ENCODE measurements at places on chromosomes 16 and 17. TPM values are rescaled to one million over a fixed set of nuclear protein-coding genes. Genes with fewer than 3 reads are reported as not detected.
A peak's percentile ranks its signal among the peaks of the same experiment; 100 is the strongest.

The KIF18B gene
- 1.2 TPM for total RNA-seq

The ATAD5 gene
- 0.65 TPM for total RNA-seq

- DNase-seq = peak; percentile 82
Observed at GRCh38 chr17:74842599-74843351, 16.9 kb downstream of the GRIN2C start.

The OR3A2 gene
- 0.83 TPM for total RNA-seq

DNA sequence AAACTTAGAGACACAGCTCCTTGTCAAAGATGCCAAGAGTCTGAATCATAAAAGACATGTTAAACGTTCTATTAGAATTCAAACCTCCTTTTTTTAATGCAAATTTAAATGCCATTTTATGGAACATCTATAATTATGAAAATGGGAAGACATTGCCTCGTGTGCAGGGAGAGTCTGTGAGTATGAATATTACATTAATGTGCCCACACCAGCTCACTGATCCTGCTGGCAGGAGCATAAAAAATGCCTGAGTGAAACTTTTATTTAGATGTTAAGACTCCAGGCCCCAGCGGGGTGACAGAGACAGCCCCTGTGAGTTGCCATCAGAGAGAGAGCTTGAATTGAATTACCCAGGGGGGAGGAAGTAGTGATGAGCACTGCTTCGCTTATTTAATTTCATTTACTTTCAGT lies 84.8 kb downstream of the SNX11 start:
- DNase-seq = no peak

- no peak for DNase-seq
Observed at GRCh38 chr17:4467287-4467686, 31.4 kb upstream of the SPNS2 start.

The ARL5C gene
- not detected for total RNA-seq

GRCh38 chr16:11334831-11335404 lies 10.3 kb upstream of the RMI2 start:
- DNase-seq = no peak

The ASPA gene
- 1.6 TPM for total RNA-seq

GRCh38 chr17:57368637-57369336 lies 112.5 kb downstream of the MSI2 start:
- no peak for DNase-seq

- DNase-seq = no peak
Observed at GRCh38 chr16:19170043-19170655, 2.1 kb downstream of the SYT17 start.

GRCh38 chr17:55521186-55521585 lies 9.9 kb upstream of the SMIM36 start:
- DNase-seq = no peak

DNA sequence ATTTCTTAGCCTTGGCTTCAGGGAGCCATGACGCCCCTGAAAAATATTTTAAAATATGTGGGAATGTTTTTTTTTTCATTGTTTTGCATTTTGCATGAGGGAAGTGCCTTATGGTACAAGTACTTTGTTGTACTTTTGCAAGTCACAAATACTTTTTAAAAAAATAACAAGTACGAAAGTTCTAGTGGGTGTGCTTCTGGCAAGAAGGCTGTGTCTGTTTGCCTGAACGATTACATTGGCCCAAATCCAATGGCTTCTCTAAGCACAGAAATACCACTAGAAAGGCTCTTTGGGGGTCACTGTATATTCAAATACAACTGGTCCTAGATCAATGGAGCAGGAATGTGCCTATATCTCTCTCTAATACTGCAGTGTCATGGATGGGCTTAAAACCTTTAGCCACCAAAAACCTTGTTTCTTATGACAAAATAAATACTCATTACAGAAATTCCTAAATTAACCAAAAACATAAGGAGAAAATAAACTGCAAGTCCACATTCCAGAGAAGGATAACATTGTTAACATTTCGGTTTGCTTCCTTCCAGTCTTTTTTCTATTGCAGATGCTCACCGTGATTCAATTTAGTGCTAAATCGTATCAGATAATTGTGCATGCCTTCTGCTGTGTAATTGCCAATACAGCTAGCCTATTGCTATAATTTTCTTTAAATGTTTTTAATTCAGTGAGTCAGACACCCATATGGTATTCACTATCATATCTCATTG lies 97.4 kb downstream of the VAT1L start:
- no peak for DNase-seq

The UBE2I gene
- 86.2 TPM for total RNA-seq

The CHST5 gene
- total RNA-seq = 0.14 TPM

DNA sequence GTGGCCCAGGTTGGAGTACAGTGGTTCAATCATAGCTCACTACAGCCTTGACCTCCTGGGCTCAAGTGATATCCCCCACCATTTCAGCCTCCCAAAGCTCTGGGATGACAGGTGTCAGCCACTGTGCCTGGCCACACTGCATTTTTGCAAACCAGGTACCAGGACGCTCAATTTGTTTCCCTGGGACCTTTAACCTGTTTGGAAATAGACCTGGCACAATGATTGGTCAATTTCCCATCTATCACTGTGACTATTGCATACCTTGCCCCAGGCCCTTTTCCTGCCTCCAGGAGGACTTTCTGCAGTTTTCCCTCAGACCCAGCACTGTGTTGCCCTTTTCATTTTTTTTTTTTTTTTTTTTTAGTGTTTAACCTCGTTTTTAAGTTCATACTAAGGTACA lies 11.1 kb upstream of the FUS start:
- no peak for DNase-seq

The CDRT15L2 gene
- not detected for total RNA-seq

DNA sequence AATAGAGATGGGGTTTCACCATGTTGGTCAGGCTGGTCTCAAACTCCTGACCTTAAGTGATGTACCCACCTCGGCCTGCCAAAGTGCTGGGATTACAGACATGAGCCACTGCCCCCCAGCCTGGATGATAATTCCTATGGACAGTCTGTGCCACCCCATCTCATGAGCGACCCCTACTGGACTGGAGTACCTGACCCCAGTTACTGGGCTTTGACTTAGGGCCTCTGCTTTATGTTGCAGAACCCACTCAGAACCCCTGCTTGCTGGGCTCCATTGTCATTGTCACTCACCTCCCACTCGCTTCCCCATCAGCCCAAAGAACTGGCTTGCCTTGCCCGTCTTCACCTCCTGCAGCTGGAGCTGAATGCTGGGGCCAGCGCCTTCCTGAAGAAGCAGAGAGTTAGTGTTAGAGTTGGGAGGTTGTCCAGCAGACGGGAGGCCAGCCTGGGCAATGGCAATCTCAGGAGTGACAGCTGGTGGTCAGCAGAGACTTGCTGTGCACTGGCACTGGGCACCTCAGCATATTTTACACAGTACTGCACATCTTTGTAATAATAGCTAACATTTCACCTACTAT lies 4.0 kb downstream of the TAC4 start:
- DNase-seq = no peak

DNA sequence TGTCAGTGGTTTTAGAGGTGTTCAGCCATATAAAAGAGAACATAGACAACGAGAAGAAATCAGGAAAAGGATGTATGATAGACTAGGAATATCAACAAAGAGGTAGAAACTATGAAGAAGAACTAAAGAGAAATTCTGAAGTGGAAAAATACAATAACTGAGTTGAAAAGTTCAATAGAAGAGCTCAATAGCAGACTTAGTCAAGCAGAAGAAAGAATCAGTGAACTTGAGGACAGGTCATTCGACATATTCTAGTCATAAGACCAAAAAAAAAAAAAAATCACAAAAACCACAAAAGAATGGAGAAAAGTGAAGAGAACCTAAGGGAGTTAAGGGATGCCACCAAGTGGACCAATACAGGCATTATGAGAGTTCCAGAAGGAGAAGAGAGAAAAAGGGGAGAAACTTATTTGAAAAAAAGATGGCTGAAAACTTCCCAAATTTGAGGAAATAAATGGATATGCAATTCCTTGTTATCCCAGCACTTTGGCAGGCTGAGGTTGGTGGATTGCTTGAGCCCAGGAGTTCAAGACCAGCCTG lies 321.2 kb downstream of the ABCC12 start:
- no peak for DNase-seq

GRCh38 chr17:235831-236640 lies 54.6 kb upstream of the DOC2B start:
- DNase-seq = peak; percentile 7

- DNase-seq = no peak
Observed at GRCh38 chr17:40950176-40950575, 12.7 kb upstream of the KRT23 start.

- DNase-seq = no peak
Observed at GRCh38 chr16:64311241-64311640, 810.6 kb downstream of the CDH11 start.

DNA sequence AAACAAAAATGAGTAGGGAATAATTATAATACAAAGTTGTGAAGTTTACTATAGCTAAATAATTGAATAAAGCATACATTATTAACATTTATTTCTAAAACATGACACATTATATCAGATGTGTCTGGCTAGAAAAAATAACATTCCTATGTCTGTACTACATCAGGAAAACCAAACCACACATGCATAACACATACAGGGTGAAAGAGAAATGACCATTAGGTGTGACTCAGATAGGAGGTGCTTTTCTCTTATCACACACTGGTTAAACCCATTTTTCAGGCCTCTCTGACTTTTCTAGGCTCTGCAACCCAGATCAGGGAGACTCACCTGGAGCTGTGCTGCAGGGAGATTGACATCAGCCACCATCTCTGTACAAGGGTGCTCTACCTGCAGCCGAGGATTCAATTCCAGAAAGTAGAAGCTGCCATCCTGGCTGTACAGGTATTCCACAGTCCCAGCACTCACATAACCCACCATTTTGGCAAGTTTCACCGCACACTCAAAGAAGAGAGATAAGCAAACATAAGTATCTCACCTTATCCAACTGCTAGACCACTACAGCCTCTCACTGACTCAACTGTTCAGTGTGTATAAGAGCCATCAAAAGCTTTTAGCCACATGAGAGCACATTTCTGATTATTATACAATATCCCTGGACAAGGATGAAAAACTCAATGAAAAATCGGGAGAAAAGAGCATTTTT lies 116.6 kb upstream of the C17orf78 start:
- no peak for DNase-seq

DNA sequence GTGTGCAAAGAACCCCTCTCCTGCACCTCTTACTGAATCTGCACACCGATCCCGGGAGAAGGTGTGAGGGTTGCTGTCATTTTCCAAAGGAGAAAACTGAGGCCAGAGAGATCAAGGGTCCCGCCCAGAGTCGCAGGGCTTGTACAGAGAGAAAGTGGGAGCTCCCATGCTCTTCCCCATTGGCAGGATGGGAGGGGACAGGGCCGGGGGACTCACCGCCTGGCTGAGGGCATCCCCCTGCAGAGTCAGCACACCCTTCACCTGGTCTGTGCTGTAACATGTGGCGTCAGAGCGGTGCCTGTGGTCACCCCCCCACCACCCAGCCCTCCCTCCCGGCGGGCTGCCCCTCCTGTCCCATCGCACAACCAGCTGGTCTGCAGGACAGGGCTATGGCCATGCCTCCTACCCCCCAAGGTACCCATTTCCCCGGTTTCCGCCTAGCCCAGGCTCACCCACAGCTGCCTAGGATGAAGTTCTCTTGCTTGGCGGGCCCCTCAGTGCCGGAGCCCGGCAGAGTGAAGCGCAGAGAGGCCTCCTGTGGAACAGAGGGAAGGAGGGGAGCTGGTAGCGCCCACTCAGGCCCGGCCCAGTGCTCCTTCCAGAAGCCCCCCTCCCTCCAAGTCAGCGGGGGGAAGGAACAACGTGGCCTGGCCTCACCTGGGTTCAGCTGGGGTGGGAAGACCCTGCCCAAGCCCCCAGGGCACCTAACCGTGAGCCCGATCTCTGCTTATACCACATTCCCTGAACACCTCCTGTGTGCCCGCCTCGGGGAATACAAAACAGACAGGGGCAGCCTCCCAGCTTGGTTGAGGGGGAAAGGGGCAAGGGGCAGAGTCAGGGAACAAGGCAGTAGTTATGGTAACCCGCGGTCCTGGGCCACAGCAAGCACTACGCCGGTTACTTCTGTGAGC lies 1.1 kb downstream of the ROGDI start:
- DNase-seq = no peak

The SCIMP gene
- 3.7 TPM for total RNA-seq

The GDPD3 gene
- total RNA-seq = 3.5 TPM

GRCh38 chr16:57870753-57871454 lies 68.6 kb upstream of the KIFC3 start:
- no peak for DNase-seq

The TMEM235 gene
- total RNA-seq = not detected

DNA sequence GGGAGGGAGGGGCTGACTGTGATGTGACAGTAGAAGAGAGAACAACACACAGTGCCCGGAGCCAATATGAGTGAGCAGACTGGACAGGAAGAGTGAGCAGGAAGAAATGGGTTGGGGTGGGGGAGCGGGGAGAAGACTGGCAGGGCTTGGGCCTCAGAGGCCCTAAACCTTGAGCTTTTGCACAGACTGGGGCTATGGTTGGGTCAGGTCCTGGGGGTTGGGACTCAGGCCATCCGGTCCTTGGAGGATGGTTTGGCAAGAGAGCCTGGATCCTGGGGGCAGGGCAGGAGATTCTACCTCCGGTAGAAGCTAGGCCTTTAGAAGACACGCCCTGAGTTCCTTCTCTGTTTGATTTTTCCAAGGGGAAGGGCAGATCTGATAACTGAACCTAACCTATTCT lies 1.1 kb downstream of the CAMTA2 start:
- peak; percentile 53 for DNase-seq

Measured in right cardiac atrium (tissue), 5 donors.